ENCODE measurements at places on chromosomes 6 and 20.

GRCh38 chr6:158285656-158286021, 26.6 kb upstream of the TULP4 start:
- no peak for DNase-seq

DNA sequence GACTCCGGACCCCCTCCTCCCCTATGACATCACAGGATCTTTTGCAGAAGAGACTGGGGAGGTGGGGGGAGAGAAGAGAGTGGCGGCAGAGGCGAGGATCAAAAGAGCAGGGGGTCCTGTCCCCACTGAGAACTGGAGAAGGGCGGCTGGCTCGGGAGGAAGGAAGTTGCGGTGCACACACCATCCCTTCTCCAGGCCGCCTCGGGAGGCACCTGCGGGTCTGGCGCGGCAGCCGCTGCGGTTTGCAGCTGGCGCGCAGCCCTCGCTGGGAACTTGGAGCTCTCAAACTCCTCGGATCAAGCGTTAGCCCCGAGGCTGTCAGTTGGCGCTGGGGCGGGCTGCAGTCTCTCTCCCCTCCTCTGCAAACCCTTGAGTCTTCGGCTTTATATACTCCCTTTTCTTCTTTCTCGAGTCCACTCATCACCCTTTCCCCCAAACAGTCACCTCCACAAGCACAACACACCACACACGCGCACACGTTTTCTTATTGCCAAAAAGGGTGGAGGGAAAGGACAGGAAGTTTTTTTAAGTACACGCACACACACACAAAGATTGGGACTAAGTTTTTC, 180.7 kb downstream of the TBXT start:
- no peak for DNase-seq

DNA sequence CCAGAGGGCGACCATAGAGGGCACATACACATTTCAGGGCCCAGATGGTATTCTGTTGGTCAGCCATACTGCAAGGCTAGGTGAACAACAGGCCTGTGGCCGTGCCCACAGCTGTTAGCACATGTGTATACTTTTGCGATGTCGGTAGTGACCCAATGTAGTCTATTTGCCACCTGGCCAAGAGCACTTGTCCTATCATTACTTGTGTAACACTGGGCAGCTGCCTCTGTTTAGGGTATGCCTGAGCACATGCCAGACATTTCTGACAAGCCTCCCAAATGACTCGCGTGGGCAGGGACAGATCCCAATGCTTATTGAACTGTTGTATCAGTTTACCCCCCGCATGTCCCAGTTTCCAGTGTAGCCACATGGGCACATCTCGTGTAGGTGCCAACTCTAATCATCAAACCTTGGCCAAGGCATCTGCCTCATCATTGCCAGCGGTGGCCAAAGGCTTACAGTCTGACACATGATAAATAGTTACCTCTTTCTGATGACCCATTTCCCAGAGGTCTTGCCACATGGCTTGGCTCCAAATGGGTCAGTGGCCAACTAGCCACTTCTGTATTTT, 74.4 kb upstream of the FBXL4 start:
- DNase-seq = no peak

DNA sequence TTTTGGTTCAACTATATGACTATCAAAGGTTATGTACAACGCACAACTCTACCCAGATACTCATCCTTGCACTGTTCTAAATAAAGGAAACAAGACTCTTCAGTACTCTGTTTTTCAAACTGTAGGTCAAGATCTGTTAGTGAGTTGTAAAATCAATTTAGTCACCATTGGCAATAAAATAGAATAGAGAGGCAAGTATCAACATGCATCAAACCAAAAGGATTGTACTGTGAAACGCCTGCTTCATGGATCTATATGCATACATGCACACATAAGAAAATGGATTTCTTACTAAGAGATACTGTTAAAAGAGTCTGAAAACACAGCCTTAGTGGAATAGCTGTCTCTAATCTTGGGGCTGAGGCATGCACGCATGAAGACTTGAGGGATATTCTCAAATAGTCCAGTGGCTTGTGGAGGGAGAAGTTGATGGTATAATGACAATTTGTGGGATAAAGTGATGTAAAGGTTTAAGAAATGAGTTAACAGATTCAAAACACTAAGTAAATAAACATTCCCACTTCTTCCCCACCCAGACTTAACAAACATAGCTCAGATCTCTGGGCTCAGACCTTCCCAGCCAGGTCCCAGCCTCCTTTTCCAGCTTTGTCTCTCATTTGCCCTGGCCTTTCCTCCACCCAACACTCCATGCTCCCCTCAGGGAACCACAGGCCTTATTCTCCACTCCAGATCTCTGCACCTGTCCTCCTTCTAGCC, 10.7 kb upstream of the LZTS3 start:
- DNase-seq = no peak

GRCh38 chr20:401682-402495, 6.2 kb upstream of the RBCK1 start:
- no peak for DNase-seq

DNA sequence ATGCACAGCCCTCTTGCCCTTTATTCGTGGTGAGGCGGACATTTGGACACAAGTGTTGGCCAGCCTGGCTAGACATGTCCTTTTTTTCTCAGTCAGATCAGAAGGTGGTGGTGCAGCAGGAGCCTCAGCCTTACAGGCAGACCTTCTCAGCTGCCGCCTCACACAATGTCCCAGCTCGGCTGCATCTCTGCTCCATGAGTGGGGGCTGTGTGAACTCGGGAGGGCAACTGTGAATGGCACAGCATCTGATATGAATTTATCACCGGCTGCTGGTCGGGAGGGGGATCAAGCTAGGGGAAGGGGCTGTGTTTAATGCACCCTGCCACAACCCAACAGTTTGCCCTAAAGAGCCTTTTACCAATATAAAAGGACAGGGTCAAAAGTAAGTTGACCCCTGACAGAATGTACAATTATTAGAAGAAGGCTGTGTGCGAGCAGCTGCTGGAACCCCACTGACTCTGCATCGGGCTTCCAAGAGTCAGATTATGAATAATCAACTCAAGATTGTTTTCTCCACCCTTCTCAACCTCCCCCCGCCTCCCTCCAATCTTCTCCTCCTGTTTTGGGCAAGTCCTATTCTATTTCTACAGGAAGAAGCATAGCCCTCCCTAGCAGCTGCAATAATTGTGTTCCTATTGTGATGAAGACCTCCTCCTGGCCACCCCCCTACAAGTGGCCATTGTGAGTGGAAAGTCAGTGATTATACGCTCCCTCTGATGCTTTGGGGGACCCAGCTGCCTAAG, 245.2 kb downstream of the PKHD1 start:
- DNase-seq = no peak

GRCh38 chr6:44002067-44002592, 125.1 kb downstream of the MRPL14 start:
- DNase-seq = no peak

- DNase-seq = no peak
These were observed 110.4 kb downstream of the RIN2 start for GRCh38 chr20:19868441-19868840.

DNA sequence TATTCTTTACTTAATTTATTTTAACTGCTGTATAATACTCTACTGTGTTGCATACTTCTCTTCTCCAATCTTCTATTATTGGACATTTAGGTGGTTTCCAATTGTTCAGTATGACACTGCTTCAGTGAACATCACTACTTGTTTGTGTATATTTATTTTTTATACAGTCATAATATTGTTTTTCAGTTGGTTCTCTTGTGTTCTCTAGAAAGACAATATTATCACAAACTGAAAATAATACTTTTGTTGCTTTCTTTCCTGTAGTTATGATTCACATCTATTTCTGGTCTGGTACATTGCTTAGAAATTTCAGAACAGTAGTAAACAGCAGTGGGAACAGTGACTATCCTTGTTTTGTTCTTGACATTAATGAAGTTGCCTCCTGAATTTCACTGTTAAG, 62.8 kb upstream of the GTSF1L start:
- no peak for DNase-seq

DNA sequence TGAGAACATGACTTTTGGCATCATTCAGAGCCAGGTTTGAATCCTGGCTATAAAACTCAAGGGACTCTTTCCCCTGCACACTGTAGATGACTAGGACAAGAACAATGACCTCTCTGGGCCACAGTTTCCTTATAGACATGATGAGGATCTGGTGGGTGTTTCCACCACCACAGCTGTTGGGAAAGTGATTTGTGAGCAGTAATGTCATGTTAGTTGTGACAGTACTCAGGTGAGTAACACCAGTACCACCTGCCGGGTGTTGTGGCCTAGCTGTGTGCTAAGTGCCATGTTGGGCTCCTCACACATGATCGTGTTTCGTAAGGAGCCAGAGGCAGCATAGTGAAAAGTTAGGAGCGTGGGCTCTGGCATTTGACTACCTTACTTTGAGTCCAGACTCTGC, 24.1 kb downstream of the HM13 start:
- no peak for DNase-seq

DNA sequence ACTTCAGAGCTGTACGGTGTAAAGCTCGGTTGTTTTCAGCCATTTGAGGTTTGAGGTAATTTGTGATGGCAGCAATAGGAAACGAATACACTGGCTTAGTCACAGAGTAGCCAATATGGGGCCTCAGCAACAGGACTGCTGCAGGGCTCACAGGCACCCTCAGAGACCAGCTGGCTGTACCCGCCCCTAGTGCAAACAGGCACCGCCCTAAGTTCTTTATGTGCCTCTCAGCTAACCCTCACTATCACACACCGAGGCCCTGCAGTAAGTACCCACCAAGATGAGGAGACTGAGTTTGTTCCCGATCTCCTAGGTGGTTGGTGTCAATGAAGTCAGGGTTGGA, 11.2 kb upstream of the SERPINB9 start:
- no peak for DNase-seq

DNA sequence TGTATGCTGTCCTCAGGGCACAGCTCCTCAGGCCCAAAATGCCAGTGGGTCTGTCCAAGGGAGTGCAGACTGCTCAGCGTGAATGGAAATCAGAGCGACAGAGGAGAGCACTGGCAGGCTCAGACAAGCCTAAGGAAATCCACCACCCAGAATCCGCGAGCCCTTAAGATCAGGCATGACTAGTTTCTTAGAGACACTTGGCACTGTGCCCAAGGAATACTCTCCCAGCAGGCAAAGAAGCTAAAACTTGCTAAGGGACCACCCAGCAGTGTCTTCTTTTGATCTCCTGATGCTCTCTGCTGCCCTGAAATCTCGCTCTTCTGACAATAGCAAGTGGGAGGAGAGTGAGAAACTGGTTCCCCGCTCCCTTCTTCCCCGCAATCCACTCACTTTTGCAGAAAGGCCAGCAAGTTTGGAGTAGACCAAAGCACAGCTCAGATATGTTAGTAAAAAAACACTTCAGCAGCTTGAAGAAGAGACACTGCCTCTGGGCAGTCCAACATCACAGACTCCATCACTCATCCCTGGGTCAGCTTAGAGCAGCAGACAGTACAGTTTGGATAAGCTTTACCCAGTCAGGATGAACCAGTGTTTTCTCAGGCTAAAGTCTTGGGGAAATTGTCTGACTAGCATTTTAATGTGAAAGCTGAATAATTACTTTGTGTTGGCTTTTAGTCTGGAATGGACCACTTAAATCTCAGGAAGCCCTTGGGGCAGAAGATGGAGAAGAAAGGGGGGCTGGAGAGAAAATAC, 32.4 kb downstream of the TRAF3IP2 start:
- no peak for DNase-seq

GRCh38 chr20:11451793-11452291, 465.9 kb upstream of the BTBD3 start:
- DNase-seq = no peak

- no peak for DNase-seq
These were observed 32.7 kb upstream of the MARCKS start for GRCh38 chr6:113824411-113824810.

DNA sequence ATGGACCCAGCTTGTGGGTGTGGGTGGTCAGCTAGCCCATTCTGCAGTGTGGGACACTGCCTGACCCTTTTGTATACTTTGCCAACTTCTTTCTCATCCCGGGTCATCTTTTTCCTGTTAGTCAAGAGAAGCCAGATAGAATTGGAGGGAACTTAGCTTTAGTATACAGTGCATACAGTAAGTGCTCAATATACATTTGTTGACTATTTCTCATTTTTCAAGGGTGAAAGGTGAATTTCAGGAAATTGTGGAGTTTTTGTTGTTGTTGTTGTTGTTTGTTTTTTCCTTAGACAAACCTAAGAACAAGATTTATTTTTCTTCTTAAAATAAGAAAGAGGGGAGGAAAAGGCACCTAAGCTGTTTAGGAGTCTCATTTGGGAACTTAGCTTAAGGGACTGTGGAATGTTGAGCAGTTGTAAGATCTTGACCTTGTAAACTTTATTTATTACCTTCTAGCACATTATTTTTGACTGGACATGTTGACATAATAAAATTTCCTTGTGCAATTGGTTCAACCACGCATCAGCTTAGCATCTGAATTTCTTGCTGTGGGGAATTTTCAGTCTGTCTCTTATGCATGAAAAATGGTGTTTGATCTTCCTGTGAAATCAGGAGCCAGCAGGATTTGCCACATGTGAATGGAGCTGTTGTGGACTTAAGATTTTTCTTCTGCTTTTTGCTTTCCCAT, 113.6 kb downstream of the ARID1B start:
- DNase-seq = no peak

- DNase-seq = no peak
These were observed 49.9 kb upstream of the FAM184A start for GRCh38 chr6:119128252-119128912.
